Hematopoietic multipotent progenitor cell treated with erythropoietin and hydrocortisone succinate and interleukin-3 and kit ligand, for 6 days (in vitro differentiated cells): ENCODE measurements at places on chromosomes 3 and 15.
A peak's percentile ranks its signal among the peaks of the same experiment; 100 is the strongest.

GRCh38 chr15:57948351-57949289, 116.9 kb downstream of the ALDH1A2 start:
- DNase-seq, result no peak

- DNase-seq, result no peak
Measured at GRCh38 chr3:16978234-16978920, 93.6 kb downstream of the PLCL2 start.

GRCh38 chr3:8981296-8981695, 18.0 kb upstream of the RAD18 start:
- no peak for DNase-seq

DNA sequence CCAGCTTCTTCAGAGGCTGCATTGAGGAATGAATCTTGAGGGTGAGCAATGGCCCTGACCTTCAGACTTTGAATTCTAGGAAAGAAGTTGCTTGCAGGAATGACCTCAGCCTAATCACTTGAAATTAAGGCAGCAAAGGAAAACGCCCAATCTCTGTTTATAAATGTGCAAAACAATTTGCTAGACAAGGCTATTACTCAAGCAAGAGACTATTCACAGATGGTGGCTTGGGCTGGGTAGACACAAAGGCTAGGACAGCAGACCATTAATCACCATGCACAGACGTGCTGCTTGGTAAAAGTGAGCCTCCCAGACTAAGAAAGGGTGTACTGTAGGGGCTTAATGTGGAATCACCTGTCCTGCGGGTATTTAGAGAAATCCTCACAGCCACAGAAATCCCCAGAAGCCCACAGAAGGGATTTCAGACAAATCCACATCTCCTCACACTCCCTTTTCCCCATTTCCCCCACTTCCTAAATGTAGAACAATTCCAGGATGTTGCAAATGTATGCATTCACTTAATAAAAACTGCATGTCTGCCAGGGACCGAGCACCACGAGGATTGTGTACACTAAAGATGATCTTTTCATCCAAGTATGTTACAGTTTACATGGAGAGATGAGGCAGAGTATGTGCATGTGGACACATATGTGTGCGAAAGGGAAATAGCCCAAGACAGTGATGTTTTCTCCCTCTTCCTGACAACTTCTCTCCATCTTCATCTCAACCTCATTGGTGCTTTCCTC, 259.5 kb downstream of the THSD4 start:
- DNase-seq, result no peak

- peak; percentile 65 for DNase-seq
Measured at GRCh38 chr3:128504963-128505730, 12.1 kb upstream of the GATA2 start.

GRCh38 chr3:62046326-62046725, 327.0 kb downstream of the FEZF2 start:
- DNase-seq, result no peak

GRCh38 chr15:42695527-42696071, 41.3 kb downstream of the CDAN1 start:
- no peak for DNase-seq

DNA sequence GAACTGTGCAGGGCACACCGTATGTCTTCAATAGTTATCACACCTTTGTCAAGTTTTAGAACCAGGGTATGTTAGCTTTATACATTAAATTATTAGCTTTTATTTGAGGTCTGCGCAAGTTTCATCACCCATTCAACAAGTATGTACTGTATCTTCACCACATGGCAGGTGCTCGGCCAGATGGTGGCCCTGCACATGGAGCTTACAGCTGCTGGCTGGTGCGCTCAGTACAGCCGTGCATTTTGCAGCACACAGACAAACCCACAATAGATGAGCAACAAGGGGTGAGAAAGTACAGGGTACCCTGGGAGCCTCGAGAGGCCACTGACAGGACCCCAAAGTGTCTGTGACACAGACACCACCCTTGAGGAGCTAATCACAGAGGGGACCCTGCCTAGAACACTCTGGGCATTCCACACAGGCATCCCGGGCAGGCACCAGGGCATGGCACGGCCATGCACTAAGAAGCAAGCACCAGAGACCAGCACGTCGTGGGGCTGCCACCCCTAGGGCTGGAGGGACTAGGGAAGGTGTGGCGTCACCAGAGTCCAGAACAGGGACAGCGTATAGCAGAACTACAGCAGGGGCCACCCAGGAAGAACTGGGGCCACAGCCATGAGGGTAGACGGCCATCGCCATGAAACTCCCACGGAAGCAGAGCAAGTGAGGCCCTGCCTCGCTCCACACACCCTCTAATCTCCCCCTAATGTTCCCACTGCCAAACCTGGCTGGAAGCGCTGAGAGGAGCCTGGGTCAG, 27.4 kb downstream of the ZXDC start:
- no peak for DNase-seq

DNA sequence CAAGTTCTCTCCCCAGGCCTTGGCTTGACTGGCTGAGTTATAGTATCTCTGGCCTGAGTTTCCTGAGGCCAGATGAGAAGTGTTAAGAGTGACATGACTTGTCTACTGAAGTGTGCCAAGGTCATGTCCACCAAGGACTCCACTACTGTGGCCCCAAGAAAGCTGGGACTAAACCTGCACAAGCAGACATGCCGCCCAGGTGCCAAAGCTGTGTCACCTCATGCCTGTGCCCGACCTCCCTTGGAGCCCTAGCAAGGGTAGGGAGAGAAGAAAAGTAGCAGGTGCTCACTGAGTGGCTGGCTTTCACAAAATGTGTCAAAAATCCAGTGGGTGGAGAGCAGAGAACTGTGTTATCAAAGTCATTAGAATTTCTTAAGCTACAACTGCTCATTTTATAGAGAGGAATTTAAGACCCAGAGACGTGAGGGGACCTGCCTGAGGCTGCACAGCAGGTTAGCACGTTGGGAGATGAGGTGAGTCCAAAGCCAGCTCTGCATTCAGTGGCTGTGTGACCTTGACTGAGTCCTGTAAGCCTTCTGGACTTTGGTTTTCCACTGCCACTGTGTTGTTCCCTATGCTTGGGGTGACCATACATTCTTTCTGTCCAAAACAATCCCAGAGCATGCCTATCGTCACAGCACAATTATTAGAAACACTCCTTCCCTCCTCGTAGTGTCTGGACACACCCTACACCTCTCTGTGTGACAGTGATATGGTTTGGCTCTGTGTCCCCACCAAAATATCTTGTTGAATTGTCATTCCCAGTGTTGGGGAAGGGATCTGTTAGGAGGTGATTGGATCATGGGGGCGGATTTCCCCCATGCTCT, 5.0 kb upstream of the LYSMD4 start:
- DNase-seq, result peak; percentile 75

GRCh38 chr15:22903427-22903826, 65.0 kb downstream of the NIPA2 start:
- no peak for DNase-seq

- DNase-seq, result no peak
Measured at GRCh38 chr3:134751831-134752230, 43.2 kb upstream of the EPHB1 start.

- no peak for DNase-seq
Measured at GRCh38 chr3:71709908-71710511, 15.2 kb downstream of the EIF4E3 start.

- DNase-seq, result no peak
Measured at GRCh38 chr15:90878660-90879059, 5.6 kb upstream of the FES start.

DNA sequence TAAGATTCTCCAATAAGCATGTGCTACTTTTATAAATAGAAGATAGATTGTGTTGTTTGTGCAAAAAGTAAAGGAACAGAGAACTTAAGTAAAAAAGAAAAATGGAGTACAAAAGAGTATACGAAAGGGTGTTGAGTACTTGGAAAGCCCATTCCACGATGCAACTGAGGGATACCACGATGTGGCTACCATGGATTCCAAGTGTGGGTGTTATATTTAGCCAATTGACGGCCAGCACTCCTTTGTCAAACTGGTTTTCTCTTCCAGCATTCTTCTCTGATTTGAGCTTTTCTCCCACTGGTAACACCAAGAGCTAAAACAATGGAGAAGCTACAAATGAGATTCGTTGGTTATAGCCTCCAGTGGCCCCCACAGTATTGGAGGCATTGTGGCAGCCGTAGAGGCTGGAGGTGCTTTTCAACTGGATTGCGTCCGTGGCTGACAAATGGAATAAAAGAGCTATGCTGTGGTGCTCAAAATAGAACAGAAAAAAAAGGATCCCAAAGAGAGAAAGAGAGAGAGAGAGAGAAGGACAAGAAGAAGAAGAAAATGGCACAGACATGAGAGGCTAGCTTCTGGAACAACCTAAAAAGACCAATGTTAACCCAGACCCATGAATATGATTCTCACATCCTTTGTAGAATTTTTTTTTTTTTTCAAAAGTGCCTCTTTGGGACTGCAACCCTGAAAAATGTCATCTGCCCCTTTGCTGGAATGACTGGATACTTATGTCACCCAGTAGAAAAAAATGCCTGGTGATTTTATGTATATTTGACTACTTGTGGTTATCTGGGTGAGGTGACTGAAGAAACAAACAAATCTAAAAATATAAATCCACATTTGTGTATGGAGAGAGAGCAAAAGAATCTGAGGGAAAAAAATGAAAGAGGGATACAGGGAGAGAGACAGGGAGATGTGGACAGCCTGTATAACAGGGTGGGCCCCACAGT, 345.1 kb downstream of the RORA start:
- DNase-seq, result no peak

- DNase-seq, result no peak
Measured at GRCh38 chr3:141246224-141246957, 14.8 kb downstream of the PXYLP1 start.

DNA sequence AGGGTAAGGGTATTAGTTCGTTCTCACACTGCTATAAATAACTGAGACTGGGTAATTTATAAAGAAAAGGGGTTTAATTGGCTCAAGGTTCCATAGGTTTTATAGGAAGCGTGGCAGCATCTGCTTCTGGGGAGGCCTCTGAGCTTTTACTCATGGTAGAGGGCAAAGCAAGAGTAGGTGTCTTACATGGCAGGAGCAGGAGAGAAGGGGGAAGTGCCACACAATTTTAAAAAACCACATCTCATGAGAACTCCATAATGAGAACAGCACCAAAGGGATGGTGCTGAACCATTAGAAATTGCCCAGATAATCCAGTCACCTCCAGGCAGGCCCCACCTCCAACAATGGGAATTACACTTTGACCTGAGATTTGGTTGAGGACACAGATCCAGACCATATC, 12.2 kb downstream of the RNF111 start:
- no peak for DNase-seq

GRCh38 chr3:5297895-5298294, 110.4 kb downstream of the EDEM1 start:
- no peak for DNase-seq

DNA sequence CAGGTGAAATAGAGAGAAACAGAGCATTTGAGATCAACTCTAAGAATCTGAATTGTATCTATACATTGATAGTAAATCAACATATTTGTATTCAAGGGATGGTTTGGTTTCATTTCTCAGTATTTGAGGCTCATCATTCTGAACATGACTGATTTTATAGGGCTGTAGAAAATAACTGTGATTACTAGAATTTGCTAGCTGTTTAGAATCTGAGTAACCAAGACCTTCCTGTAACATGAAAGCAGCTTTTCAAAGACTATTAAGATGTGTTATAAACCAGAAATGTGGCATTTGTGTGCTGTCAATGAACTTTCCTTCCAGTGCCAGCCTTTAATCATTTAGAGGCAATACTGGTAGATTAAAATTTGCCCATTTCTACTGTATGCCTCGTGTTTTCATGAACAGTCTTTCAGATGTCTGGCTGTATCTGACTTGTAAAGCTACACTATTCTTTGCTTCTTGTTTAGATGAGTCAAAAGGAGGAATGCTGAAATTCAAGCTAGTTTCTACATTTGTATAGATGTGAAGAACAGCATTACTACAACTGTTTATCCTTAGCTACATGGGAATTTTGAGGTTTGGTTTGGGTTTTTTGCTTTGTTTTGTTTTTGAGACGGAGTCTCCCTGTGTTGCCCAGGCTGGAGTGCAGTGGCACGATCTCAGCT, 137.3 kb upstream of the BHLHE40 start:
- no peak for DNase-seq

- no peak for DNase-seq
Measured at GRCh38 chr3:138089091-138089490, 26.3 kb downstream of the DZIP1L start.

DNA sequence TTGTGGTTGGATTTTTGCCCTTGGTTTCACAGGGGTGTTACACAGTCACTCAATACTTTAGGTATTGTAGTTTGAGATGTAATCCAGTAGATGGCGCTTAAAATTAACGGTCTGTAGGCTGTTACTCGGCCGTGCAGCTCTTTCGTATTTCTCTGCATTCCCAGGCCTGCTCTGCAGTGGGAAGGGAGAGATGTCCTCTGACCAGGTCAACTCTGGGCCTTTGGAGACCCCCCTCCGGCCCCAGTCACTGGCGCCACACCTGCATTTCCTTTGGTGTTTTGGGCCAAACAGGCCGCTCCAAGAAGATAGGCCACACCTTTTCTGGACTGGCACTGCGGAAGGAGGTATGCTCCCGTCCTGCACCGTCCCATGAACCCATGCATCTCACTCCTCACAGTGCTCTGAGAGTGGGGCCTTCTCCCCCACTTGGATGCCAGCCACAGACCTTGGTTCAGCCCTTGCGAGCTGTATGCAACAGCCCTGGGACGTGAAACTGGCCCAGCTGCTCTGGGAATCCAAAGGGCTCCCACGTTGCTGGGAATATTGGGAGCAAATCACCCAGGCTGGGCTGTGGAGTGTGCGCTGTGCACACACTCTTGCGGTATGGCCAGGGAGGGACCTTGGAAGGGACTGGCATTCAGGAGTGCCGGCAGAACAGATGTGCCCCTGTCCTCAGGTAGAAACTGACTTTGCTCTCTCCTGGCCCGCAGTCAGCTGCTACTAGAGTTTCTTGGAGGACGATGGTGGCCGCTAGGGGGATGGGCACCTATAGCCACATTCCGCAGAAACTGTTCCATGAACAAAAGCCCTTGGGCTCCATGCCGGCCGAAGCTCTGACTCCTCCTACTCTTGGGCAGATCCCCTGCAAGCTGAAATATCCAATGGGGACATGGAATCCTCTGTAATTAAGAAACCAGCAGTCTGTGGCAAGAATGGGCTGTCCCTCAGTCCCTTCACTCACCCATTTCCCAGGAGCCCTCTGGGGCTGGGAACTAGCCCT, 410.5 kb upstream of the CADM2 start:
- peak; percentile 61 for DNase-seq

GRCh38 chr3:185094697-185095096, 58.2 kb downstream of the C3orf70 start:
- DNase-seq, result no peak

GRCh38 chr3:185813691-185814215, 11.1 kb downstream of the IGF2BP2 start:
- peak; percentile 71 for DNase-seq

DNA sequence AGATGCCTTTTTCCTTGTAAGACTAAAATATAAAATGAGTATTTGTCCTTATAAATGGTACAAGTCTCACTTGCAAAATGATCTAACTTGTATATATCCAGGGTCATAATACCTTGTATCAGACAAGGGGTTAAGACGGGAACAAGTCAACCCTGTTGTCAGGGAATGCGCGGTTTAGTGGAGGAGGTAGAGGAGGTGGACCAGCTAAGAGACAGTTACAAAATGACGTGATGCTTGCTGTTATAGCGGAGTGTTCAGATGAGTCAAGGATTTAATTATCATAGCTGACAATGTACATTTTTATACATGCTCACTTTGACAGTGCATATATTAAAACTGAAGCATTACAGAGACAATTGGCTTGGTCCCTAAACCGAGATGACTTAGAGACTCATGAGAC, 26.8 kb upstream of the KLHL25 start:
- no peak for DNase-seq

GRCh38 chr3:142586803-142587406, 8.4 kb upstream of the ATR start:
- peak; percentile 92 for DNase-seq
